ENCODE measurements at places on chromosomes 3 and 15. TPM values are rescaled to one million over a fixed set of nuclear protein-coding genes. Genes with fewer than 3 reads are reported as not detected.

XCR1 gene
- 0.63 TPM for total RNA-seq

FILIP1L gene
- total RNA-seq = 861 TPM

BNC1 gene
- 0.21 TPM for total RNA-seq

PRTG gene
- 4.4 TPM for total RNA-seq

CCR1 gene
- total RNA-seq = 21.5 TPM

HEG1 gene
- 99.3 TPM for total RNA-seq

ZIC1 gene
- 0.99 TPM for total RNA-seq

FRMD5 gene
- 0.39 TPM for total RNA-seq

RAB6B gene
- 12.0 TPM for total RNA-seq

GRCh38 chr3:194537732-194538247 is 51.0 kb upstream of the ATP13A3 start:
- DNase-seq = peak; percentile 61

- no peak for DNase-seq
These were observed 31.4 kb downstream of the DIPK2A start for GRCh38 chr3:144003051-144003450.

DNA sequence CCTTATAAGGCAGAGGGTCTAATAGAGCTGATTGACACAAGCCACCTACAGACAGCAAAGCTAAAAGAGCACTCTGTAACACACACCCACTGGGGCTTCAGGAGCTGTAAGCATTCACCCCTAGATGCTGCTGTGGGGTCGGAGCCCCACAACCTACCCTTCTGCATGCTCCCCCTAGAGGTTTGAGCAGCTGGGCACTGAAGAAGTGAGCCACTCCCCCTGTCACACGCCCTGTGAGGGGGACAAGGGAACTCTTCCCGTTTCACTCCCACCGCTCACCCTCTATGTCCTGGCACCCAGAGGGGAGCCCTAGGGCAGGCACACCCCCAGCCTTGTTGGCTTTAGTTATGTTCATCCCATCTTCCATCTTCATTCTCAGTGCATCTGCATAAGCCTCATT is 9.4 kb upstream of the CSTA start:
- no peak for DNase-seq

GRCh38 chr3:179045719-179046402 is 25.7 kb downstream of the ZMAT3 start:
- no peak for DNase-seq

GRCh38 chr15:51450001-51450400 is 108.5 kb downstream of the GLDN start:
- no peak for DNase-seq

- peak; percentile 90 for DNase-seq
These were observed 748.5 kb downstream of the ROBO1 start for GRCh38 chr3:79019137-79019923.

GRCh38 chr3:193446965-193447602 is 68.5 kb upstream of the ATP13A5 start:
- no peak for DNase-seq

- DNase-seq = no peak
These were observed 225.8 kb downstream of the MYRIP start for GRCh38 chr3:40035177-40035576.

GRCh38 chr3:30659270-30660130 is 53.1 kb downstream of the TGFBR2 start:
- no peak for DNase-seq

DNA sequence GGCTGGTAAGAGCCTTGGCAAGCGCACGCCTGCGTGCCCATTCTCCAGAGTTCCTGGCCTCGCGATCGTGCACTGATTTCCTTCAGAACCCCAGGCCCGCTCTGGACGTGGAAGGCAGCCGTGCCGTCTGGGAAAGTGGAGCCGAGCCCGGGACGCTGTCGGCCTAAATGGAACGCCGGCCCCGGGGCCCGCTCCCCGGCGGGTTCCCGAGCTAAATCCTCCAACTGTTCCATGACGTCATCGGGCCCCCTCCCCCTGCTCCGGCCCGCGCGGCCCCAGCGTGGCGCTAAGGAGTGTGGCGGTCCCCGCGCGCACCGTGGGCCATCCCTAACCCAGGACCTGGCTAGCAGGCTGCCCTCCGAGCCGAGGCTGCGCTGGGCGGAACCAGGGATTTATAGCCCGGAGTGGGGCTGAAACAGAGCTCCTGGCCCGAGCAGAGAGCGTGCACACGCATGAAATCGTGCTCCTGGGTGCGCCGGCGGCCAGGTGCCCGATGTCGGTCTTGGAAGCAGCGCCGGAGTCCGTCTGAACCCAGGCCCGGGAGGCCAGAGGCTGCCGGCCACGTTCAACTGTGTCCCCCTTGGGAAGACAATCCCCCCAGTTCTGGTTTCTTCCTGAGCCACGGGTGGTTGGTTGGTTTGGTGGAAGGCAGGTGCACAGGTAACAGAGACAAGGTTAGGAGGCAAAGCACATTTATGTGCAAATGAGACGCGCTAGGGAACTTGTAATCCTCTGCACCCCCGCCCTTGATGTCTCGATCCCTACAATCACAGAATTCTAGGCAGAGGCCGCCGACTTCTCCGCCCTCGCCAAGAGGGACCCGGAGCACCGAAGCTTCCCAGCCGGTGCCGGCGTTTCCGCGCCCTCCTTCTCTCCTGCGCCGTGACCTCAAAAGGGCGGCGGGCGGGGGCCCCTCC is 84.9 kb upstream of the ETV5 start:
- peak; percentile 79 for DNase-seq

DNA sequence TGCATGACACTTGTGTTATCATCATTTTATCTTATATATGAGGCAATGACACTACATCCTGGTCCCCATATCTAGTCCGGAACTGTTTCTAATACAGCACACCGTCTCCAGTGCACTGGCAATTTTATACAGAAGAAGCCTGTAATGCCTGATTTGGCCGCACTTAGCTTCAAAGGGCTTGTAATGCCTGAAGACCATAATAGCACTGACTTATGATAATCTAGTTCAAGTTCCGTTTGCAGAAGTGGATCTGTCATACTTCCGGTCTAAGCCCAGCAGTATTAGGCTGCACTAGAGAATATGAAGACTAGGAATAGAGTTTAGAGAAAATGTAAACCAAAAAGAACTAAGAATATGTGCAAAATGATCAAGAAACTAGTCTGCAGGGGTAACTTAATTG is 1.3 kb downstream of the BNIP2 start:
- DNase-seq = no peak

- no peak for DNase-seq
These were observed 113.2 kb downstream of the PPP2R3A start for GRCh38 chr3:136078421-136079364.

- no peak for DNase-seq
These were observed 432.5 kb downstream of the MFSD1 start for GRCh38 chr3:159234306-159234705.

DNA sequence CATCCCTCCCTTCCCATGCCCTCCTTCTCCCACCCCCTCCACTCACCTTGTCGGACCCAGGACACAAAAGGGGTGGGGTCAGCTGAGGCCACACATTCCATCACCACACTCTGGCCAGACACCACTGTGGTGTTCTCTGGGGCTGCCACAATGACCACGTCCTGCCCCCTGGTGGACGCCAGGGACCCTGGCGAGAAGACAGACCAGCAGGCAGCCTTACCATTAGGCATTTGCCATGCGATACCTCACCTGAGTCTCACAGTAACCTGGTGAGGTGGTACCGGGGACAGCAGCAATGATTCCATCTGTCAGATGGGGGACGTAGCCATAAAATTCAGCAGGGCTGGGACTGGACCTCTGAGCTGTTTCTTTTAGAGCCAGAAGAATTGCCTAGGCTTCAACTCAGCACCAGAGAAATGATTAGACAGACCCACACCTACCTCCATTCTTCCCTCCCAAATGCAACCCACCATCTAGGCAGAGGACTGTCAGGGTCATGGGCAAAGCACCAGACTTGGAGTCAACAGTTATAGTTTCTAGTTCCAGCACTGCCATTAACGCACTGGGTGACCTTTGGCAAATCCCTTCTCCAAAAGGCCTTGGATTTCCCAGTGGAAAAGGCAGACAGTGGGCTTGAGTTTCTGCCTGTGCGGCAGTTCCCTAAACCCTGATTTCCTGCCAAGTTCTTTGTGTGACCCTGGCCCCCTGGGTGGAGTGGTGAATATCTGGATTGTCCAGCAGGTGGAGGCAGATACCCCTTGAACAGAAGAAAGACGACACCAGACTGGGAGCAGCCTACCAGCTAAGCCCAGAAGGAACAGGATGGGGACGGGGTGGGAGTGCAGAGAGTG is 21.8 kb downstream of the IGDCC4 start:
- DNase-seq = peak; percentile 81

DNA sequence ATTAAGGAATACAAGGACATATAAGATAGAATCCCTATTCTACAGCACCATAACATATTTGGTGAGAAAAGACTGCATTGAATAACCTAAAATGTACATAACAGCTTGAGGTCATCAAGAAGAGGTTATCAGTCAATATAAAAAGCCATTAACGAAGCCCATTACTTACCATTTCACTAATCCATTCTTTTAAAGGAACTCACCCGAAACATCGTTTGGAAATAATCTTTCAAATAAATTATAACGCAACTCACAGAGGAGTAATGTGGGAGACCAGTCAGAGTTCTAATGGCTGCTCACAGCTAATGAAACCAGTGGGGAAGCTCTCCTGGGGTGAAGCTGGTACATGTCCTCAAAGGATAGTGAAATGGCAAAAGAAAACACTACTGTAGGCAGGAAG is 188.4 kb downstream of the TBC1D5 start:
- DNase-seq = no peak

DNA sequence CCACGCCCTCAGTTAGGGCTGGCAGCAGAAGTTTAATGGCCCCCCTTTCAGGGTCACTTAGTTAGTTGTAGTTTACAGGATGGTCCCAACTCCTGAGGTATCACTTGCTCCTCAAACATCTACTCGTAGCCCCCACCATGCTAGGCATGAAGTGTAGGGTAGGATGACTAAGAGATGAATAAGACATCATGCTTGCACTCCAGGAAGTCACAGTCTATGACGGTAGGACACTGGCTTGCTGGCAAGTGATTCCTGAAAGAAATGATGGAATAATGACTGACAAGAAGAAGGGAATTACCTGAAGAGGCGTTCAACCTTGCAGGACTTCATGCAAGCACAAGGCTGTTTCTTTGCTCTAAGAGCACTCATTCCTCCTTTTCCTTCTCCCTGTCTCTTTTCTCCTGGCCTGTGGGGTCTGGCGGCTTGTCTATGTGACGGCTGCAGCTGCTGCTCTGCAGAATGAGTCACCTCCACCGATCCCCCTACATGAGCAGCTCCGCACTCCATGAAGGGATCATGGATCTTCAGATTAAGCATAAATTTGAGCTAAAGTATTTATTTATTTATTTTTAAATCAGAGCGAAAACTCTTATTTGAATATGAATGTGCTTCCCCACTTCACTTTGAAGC is 82.9 kb upstream of the BOC start:
- DNase-seq = no peak

- DNase-seq = no peak
These were observed 11.2 kb upstream of the ATP11B start for GRCh38 chr3:182782149-182782548.

GRCh38 chr15:33026614-33027013 is 167.9 kb downstream of the FMN1 start:
- no peak for DNase-seq

DNA sequence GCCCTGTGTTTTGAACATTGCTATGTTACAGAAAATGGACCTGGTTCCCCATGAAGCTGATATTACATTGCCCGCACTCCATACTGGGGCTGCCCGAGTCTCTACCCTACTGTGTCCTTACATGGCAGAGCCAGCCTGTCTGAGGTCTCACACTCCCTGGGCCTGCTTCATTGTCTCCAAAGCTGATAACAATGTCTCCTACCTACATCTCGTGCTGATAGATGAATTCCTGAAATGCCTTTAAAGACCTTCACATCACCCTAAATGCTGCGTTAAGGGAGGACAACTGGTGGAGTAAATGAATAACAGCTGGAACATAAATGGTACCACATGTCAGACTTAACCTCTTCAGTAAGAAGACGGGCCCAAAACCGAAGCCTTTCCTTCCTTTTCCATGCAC is 62.9 kb upstream of the PTX3 start:
- no peak for DNase-seq

DNA sequence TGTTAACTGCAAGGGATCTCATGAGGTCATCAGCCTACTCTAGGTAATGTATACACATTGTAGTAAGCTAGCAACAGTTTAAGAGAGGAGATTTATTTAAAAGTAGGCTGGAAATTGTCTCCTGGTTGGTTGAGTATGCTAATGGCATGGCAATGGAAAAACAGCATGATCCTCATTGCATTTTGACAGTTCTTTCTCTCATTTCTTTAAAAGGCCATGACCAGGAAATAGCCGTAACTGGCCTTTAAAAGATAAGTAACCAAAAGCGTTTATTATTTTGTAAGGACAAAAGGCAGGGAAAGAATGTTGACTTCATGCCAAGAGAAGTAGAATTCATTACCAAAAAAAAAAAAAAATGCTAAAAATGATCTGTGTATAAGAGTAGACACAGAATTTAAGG is 310.3 kb downstream of the FGF12 start:
- DNase-seq = no peak

DNA sequence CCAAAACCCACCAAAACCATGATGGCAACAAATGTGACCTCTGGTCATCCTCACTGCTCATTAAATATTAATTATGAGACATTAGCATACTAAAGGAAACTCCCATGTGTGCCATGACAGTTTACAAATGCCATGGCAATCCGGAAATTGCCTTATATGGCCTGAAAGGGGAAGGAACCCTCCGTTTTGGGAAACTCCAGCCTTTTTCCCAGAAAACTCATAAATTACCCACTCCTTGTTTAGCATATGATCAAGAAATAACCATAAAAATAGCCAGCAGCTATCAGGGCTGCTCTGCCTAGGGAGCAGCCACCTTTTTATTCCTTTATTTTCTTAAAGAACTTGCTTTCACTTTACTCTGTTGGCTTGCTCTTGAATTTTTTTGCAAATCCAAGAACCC is 992.7 kb downstream of the NTRK3 start:
- no peak for DNase-seq

DNA sequence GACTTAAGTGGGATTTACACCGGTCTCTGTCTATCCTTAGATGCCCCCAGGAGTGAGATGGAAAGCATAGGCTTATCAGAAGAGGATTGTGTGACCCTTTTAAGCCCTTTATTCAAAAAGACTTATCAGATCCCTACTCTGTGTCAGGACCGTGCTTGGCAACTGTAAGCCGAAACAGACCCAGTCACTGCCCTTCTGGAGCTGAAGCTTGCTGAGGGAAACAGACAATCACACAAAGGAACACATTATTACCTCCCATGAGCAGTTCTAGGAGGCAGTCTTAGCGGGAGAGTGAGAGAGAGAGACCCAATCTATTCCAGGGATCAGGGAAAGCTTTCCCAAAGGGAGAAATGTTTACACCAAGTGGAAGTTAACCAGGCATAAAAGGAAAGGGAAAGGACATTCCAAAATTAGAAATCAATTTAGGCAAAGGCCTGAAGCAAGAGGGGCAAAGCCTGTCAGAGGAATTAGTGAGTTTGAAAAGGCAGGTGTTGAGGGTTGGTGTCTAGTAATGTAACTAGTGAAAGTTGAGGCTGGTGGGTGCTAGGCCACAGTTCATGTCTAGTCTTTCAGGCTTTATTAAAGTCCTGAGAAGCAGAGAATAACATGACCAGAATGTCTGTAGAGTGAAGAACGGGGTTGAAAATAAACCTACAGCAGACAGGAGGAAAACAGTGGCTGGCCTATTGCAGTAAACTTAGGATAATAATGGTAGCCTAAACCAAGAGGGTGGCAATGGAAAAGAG is 86.7 kb downstream of the THBS1 start:
- no peak for DNase-seq

Data from aorta (tissue), 5 donors.